ENCODE measurements at places on chromosomes 12 and 14.
A peak's percentile ranks its signal among the peaks of the same experiment; 100 is the strongest.

- no peak for DNase-seq
Observed at GRCh38 chr12:23446746-23447145, 502.7 kb downstream of the SOX5 start.

DNA sequence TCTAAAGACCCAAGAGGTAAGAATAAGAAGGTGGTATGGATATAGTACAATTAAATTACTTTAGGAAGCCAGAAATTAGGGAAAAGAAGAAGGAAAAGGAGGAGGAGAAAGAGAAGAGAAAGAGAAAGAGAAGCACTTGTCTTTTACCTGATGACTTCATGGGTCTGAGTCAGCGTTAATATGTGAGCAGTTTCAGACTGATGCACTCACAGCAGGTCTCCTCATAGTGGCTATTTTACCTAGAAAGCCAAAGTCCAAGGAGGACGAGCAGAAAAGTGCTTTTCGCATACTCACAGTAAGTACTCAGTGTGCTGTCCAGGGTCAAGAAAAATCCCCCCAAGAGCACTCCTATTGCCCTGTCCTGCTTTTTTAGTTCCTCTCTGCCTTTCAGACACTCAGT lies 222.1 kb downstream of the C12orf42 start:
- no peak for DNase-seq

DNA sequence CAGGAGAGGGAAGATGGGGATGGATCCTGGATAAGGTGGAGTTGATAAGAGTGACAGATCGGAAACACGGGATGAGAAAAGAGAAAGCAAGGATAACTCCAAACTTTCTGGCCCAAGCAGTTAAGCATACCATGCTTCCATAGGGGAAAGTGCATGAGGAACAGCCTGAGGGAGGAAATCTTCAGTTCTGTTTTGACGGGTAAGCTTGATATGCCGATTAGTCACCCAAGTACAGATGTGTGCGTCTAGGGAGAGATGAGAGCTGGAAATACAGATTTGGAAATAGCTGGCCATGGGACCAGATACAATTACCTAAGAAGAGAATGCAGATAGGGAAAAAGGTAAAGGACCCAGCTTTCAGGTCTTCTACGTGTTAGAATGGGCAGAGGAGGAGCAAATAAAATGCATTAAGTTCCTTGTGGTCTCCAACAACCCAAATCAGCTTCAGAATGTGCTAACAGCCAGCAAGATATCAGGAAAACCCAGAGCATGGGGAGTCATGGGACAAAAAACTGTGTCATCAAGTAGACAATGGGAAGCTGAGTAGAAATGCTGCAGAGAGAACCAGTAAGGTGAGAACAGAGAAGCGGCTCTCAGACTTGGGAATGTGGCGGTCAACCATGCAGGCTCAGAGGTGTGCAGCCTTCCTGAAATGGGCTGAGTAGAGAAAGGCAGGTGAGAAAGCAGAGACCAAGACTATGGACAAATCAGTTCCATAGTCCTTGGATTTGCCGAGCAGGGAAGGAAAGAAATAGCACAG lies 56.3 kb downstream of the PPP1R36 start:
- DNase-seq, result no peak

- no peak for DNase-seq
Observed at GRCh38 chr12:55188974-55189556, 31.8 kb upstream of the OR10A7 start.

DNA sequence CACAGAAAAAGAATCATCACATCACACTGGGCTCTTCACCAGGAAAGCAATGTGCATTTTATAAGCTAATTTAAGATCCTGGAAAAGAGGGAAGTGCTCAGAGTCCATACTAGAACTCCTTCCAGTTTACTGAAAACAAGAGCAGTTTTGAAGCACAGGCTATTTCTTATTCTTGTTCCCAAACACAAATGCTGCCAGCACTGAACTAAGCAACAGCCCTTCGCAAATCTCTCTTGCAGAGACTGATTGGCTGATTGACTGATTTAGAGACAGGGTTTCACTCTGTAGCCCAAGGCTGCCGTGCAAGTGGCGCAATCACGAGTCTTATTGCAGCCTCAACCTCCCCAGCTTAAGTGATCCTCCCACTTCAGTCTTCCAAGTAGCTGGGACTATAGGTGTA lies 44.8 kb downstream of the BCL2L14 start:
- DNase-seq, result no peak

GRCh38 chr14:26056036-26056616 lies 541.7 kb downstream of the NOVA1 start:
- DNase-seq, result no peak

- no peak for DNase-seq
Observed at GRCh38 chr14:56875104-56875675, 64.9 kb upstream of the OTX2 start.

DNA sequence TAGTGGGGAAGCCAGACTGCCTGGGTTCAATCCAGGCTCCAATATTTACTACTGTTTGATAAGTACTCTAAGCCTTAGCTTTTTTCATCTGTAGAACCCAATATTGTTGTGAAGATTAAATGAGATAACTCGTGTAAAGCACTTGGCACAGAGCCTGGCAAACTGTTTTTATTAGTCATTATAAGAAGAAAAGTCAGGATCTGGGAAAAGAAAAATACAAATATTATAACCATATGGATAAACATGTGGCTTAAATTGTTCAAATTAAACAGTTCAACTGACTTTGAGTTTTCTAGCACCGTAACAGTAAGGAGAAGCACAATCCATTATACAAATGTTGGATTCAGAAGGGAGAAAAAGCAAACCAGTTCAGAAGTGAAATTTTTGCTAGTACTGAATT lies 22.0 kb upstream of the CDK17 start:
- DNase-seq, result peak; percentile 35

DNA sequence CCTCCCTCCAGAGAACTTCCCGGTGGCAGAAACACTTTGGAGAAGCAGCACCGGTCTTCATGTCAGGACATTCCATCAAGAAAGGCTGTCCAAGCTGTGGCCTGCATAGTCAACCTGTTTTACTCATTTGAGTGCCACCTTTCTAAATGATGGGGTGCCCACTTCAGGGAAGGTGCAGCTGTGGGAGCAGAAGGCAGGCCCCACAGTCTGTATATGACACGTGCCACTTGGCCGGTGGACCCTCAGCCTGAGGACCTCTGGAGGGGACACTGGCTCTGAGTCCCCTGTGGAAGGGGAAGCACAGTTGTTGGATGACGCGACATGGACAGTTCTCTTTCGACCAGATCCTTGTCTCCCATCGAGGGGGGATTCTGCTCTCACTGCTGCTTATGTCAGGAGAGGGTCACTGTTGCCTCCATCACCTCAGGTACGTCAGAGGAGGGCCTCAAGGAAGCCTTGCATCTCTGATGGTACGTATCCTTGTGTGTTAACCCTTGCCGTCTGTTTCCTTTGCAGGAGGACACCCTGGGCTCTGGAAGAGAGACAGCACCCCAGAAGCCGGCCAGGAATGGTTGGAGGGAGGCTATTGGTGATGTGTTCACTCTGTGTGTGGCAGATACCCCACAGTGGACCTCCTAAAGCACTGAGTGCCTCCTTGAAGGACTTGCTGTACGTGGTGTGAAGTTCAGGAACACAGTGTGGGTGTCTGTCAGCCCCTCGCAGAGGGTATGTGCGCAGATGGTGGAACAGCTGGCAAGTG lies 132.1 kb upstream of the RTL1 start:
- DNase-seq, result no peak

DNA sequence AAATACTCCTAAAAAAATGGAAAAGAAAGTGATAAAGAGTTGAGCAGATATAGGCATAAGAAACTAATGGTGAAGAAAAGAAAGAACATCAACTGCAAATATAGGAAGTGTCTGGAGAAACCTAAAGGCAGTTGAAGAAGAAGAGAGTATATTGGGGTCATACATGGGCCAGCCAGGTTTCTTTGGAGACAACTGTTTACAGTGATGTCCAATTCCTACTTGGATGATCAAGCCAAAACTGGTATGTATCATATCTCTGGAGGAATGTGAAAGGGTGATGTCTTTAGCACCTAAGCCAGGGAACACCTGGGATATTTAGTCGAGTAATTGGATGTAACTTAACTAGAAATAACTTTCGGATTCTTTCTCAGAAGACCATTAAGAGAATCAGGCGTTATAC lies 129.3 kb upstream of the FLRT2 start:
- no peak for DNase-seq

DNA sequence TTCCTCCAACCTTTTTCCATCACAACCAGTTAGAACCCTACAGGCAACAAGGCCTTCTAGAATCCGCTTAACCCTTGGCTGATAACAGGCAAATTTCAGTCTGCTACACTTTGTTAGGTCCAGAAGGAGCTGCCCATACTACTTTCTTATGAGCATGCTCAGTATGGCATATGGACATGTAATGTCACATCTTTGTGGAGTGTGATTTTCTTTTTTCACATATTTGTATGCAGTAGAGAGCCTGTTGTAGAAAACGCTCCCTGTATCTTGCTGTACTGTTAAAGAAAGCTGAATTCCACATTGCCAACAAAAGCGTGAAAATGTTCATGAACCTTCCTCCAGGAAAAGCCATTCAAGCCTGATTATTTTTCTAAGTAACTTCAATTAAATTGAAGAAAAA lies 196.5 kb downstream of the SLC41A2 start:
- no peak for DNase-seq

DNA sequence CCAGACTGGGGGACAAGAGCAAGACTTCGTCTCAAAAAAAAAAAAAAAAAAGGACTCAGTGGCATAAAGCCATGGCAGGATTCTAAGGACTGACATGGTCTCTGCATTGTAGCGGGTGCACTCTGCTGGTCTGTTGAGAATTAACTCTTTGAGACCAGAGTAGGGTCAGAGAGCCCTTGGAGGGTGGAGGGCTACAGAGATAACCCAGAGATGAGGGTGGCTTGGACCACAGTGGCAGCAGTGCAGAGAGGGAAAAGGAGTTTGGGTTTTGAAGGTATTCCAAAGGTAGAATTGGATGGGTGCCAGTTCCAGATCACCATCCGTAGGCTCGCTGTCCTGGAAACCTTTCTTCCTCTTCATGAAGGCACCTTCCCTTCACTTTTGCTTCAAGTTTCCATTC lies 14.3 kb upstream of the DYNC1H1 start:
- no peak for DNase-seq

GRCh38 chr14:54685286-54685845 lies 118.4 kb downstream of the SAMD4A start:
- no peak for DNase-seq

DNA sequence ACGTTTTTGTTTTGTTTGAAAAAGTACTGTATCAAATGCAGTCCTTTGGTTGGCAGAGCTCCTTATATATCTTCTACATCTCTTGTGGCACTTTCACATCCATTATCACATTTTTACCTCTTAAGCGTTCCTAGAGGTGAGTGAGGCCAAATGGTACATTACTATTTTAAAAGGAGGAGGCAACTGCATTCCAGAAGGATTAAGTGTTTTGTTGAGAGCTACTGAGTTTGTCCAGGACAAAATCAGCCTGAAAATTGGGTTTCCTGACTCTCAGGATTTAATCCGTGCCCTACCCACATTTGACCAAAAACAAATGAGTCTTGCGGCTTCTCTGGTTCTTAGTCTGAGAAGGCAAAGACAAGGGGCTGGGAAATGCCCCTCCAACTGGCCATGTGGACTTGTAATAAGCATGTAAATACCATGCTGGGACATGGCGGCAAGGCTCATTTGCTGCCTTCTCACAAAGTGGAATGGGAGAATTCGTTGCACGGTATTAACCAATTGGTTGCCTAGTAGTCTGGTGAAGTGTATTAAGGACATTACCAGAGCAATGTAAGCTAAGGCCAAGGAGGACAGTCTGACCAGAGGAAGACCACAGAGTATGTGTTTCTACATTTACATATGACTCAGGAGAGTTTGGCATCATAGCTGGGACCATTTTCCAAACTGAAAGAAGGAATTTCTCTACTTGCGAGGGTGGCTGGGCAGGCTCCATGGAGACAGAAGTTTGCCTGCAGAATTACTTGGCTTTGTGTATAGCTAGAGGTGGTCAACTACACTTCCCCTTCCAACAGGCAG lies 175.8 kb upstream of the PLXNC1 start:
- peak; percentile 74 for DNase-seq

DNA sequence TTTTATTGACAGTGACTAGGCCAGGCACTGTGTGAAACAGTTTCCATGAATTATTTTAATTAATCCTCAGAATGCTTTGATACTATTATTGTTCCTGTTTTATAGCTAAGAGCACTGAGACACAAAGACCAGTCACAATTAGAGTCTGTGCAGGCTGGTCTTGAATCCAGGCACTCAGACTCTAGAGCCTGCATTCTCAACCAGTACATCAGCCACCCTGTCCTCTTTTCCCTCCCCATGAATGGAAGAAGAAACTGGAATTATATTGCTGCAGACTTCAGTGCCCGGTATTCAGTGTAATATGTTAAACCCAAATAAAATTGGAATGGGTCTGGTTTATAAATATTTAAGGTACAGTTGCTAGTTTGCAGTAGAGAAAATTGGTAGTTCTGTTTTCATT lies 303.0 kb upstream of the RGS6 start:
- DNase-seq, result no peak

- DNase-seq, result no peak
Observed at GRCh38 chr12:61538951-61539350, 721.3 kb upstream of the USP15 start.

DNA sequence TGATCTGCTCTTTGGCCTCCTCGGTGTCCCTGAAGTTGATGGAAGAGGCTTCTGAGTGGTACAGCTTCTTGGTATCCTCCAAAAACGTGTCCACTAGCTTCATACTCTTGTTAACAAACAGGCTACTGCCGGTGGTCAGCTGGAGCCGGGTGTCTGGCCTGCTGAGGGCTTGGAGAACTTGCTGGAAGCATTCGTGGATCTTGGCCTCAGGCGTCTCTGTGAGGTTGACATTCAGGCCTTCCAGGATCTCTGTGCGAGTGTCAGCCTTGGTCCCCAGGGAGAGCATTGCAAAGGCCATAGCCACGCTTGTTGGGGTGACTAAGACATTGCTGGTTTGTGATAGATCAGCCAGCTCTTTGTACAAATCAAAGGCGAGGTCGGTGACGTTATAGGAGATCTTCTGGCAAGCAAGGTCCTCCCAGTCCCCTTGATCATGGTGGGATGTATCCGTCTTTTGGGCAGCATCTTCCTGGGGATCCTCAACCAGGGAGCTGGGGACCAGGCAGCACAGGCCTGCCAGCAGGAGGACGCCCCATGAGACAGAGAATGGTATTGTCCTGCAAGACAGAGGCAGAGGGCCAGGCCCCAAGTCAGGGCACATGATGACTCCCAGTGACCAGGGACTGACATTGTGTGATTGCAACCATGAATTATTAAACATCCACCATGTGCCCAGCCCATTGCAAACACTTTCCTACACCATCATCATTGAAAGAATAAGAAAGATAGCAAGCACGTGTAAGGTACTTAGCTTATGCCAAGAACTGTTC lies 22.1 kb downstream of the SERPINA1 start:
- DNase-seq, result no peak

All from MG63 (cell line).